ENCODE measurements at places on chromosomes 6 and 20. TPM values are rescaled to one million over a fixed set of nuclear protein-coding genes. Genes with fewer than 3 reads are reported as not detected.

Gene GRM1
- total RNA-seq: not detected

Gene C20orf141
- total RNA-seq: 0.50 TPM

Gene PABPC1L
- total RNA-seq: 8.0 TPM

Gene YIPF3
- 100 TPM for total RNA-seq

Gene CLDN20
- total RNA-seq: not detected

Gene ULBP2
- total RNA-seq: 12.2 TPM

Gene PCSK2
- total RNA-seq: not detected

Gene LGSN
- total RNA-seq: not detected

Gene DYNLT2
- 1.4 TPM for total RNA-seq

Gene SH3BGRL2
- total RNA-seq: 4.8 TPM

Gene PRSS35
- 0.69 TPM for total RNA-seq

Gene CST4
- not detected for total RNA-seq

Gene PHF10
- total RNA-seq: 25.8 TPM

Gene SIRPA
- total RNA-seq: 6.1 TPM

Gene BFSP1
- 1.7 TPM for total RNA-seq

Gene RSPO3
- total RNA-seq: 0.11 TPM

Gene MMS22L
- 25.0 TPM for total RNA-seq

Gene DEK
- 195 TPM for total RNA-seq

Gene NFATC2
- total RNA-seq: 0.23 TPM

Gene BPIFA1
- total RNA-seq: not detected

Gene IP6K3
- total RNA-seq: not detected

Gene DPPA5
- total RNA-seq: not detected

Gene RIMS1
- 0.07 TPM for total RNA-seq

Gene PRKN
- total RNA-seq: not detected

Gene C20orf144
- not detected for total RNA-seq

Gene LBP
- total RNA-seq: not detected

Gene MRAP2
- total RNA-seq: 0.43 TPM

Gene TMEM217
- total RNA-seq: 0.37 TPM

Gene SULF2
- 5.6 TPM for total RNA-seq

Gene KIFC1
- total RNA-seq: 105 TPM

Gene ZC3H12D
- 0.16 TPM for total RNA-seq

Gene HS3ST5
- not detected for total RNA-seq

Gene CABLES2
- 3.3 TPM for total RNA-seq

Gene CENPW
- total RNA-seq: 28.5 TPM

Data from HT1080 (cell line).